ENCODE measurements at places on chromosomes 6 and 20.

DNA sequence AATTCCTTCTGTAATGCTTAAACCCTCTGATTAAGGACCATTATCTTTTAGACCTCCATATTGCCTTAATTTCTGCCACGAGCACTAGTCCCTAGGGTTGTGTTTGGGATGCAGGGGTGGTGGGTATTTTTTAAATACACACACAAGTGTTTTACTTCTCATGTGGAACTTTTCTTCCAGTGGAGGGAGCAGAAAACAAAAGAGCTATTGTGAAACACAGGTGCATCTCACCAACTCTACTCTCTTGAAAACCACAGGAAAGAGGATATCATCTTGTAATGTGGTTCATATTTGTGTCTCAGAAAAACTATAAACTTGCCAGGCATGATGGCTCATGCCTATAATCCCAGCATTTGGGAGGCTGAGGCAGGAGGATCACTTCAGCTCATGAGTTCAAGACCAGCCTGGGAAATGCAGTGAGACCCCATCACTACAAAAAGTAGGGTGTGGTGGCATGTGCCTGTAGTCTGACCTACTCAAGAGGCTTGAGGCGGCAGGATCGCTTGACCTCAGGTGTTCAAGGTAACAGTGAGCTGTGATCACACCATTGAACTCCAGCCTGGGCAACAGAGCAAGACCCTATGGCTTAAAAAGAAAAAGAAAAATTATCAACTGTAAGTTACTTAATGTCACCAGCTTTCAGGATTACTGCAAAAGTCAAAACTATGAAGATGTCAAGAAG lies 37.3 kb downstream of the MRS2 start:
- peaks cover 4% of the 10 kb centered on the region for H3K36me3 ChIP-seq
- no peaks in the 10 kb centered on the region for H3K4me1 ChIP-seq
- no peak overlapping the region for H3K27ac ChIP-seq

GRCh38 chr20:16018881-16019280 lies 554.4 kb downstream of the KIF16B start:
- no peak overlapping the region for H3K4me3 ChIP-seq
- no peaks in the 10 kb centered on the region for H3K27me3 ChIP-seq
- H3K27ac ChIP-seq = no peak overlapping the region
- H3K4me1 ChIP-seq = no peaks in the 10 kb centered on the region
- no peak for DNase-seq

DNA sequence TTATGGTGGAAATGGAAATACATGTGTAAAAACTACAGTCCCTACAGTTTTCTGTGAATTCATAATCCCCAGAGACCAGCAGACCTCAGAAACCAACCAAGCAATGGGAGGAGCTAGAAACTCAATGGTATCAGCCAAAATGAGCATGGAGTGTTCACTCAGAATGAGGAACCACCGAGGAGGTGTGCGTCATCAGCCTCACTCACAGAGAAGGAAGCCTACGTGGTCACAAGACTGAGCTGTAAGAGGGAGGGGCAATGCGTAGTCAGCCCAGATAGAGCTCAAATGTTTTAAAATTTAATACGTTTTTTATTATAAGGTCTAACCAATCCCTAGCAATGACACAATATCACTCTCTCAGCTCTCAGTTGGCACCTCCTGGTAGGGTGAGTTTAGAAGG lies 17.4 kb downstream of the MYLK4 start:
- no peak overlapping the region for H3K4me3 ChIP-seq
- peak overlapping the region; percentile 46 for H3K27ac ChIP-seq
- H3K4me1 ChIP-seq = peaks cover 37% of the 10 kb centered on the region
- no peaks in the 10 kb centered on the region for H3K36me3 ChIP-seq
- no peak for DNase-seq

DNA sequence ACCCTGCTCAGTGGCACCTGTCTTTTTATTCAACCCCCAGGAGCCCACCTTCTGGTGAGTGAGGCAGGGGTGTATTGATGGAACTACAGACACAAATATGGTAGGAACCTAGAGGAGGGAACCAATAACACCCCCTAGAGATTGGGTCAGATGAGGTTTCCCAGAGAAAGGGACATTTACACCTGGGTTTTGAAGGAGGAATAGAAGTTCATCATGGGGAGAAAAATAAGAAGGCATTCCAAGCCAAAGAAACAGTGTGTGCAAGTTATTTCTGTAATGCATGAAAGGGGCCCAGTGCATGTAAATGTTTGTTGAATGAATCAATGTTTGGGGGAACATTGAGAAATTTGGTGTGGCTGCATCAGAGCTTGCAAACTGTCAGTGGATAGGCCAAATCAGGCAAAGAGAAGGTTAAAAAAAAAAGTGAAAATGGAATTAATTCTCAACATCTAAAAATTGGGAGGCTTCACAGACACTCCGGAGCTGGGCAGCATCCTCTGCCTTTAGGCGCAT lies 11.1 kb upstream of the KIAA1755 start:
- H3K4me1 ChIP-seq = peaks cover 16% of the 10 kb centered on the region
- no peaks in the 10 kb centered on the region for H3K27me3 ChIP-seq
- DNase-seq = no peak
- H3K27ac ChIP-seq = peak overlapping the region; percentile 9

DNA sequence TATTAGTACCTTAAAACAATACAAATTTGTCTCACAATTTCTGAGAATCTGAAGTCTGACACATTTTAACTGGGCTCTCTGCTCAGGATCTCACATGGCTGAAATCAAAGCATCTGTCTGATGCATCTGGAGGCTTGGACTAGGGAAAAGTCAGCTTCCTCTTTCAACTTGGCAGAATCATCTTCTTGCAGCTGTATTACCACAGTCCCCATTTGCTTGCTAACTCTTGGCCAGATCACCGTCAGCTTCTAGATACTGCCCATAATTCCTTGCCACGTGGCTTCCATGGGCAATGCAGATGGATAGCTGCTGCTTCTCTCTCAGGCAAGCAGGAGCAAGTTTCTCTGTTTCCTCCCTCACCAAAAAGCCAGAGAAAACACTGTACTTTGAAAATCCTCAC lies 1106.4 kb upstream of the CITED2 start:
- no peaks in the 10 kb centered on the region for H3K36me3 ChIP-seq
- no peak for DNase-seq
- no peaks in the 10 kb centered on the region for H3K27me3 ChIP-seq
- peaks cover 10% of the 10 kb centered on the region for H3K4me1 ChIP-seq
- H3K4me3 ChIP-seq = no peak overlapping the region

DNA sequence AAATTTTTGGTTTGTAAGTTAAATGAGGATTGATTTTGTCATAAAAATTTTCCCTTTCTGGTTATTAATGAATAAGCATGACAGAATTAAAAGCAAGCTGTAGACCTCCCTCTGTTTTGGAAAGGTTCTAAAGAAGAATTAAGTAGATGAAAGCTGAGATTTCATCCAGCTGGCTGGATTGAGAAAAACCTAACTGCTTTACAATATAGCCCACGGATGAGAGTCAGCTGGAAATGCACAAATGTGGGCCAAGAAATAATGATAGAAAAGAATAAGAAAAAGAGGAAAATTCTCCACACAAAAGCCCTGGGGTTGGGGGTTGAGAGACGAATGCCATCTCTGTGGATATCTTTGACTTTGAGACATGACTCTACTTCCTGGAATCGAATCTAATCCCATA lies 631.6 kb downstream of the HDGFL1 start:
- no peaks in the 10 kb centered on the region for H3K36me3 ChIP-seq
- H3K4me1 ChIP-seq = no peaks in the 10 kb centered on the region
- H3K27me3 ChIP-seq = no peaks in the 10 kb centered on the region
- H3K27ac ChIP-seq = no peak overlapping the region

DNA sequence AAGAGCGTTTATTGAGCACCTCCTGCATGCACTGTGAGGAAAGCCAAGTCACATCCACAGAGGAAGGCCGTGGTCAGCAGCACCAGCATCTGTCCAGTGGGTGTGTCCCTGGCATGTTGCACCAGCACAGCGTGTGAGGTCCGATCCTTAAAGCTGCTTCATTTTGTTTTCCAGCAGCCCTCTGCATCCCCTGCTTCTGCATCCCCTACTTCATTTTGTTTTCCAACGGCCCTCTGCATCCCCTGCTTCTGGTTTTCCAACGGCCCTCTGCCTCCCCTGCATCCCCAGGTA lies 147.8 kb downstream of the SYCP2 start:
- no peak for DNase-seq
- H3K27me3 ChIP-seq = peaks cover 24% of the 10 kb centered on the region
- H3K36me3 ChIP-seq = no peaks in the 10 kb centered on the region
- H3K4me3 ChIP-seq = no peak overlapping the region
- H3K27ac ChIP-seq = no peak overlapping the region

- no peak for DNase-seq
- H3K27me3 ChIP-seq = no peaks in the 10 kb centered on the region
- H3K27ac ChIP-seq = no peak overlapping the region
- no peak overlapping the region for H3K4me3 ChIP-seq
- H3K4me1 ChIP-seq = no peaks in the 10 kb centered on the region
These were observed 928.3 kb upstream of the FLRT3 start for GRCh38 chr20:15265581-15266309.

DNA sequence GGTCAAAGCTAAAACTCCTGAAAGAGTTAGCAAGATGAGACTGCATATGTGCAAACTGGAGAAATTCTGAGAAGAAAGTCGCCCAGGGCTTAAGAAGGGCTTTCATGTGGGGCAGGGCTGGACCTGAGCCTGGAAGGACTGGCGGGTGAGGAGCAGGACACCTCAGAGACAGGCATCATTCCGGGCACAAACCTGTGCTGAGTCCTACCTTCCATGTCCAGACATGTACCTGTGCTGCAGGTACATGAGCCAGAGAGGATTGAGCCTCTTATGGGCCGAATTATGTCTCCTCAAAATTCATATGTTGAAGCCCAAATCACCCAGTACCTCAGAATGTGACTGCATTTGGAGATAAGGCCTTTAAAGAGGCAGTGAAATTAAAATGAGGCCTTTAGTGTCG lies 171.0 kb downstream of the QRSL1 start:
- H3K27me3 ChIP-seq = no peaks in the 10 kb centered on the region
- no peak for DNase-seq
- no peaks in the 10 kb centered on the region for H3K4me1 ChIP-seq
- H3K27ac ChIP-seq = no peak overlapping the region

DNA sequence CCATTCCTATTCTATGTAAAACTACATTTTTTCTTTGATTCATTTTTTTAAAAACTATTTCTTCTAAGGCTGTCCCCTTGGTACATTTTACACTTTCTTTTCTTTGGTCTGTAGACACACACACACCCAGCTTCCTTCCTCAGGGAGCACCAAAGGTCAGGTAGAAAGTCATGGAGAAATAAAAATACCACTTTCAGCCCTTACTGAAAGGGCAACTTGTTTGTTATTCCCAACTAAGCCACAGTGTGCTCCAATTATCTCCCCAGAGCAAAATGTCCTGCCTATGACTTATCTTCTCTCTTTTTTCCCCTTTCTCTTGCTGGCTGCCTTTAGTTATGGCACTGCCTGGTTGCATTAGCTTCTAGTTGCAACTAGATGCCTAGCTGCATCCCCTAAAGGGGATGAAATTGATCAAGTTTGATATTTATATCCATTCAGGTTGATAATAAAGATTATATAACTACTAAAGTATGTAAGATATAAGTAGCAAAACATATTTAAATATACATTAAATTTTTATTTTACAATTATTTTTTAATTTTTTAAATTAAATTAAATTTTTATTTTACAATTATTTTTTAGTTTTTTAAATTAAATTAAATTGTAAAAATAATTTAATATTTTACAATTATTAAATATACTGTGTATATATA lies 21.6 kb upstream of the LRRC1 start:
- no peak for DNase-seq
- no peak overlapping the region for H3K4me3 ChIP-seq
- no peak overlapping the region for H3K27ac ChIP-seq
- no peaks in the 10 kb centered on the region for H3K27me3 ChIP-seq
- no peaks in the 10 kb centered on the region for H3K4me1 ChIP-seq
- no peaks in the 10 kb centered on the region for H3K36me3 ChIP-seq

- no peak overlapping the region for H3K27ac ChIP-seq
- peaks cover under 1% of the 10 kb centered on the region for H3K36me3 ChIP-seq
- H3K27me3 ChIP-seq = no peaks in the 10 kb centered on the region
- no peak for DNase-seq
These were observed 15.0 kb downstream of the FITM2 start for GRCh38 chr20:44296011-44296410.

GRCh38 chr6:33696548-33697518 lies 14.7 kb downstream of the UQCC2 start:
- no peaks in the 10 kb centered on the region for H3K27me3 ChIP-seq
- no peak overlapping the region for H3K4me3 ChIP-seq

GRCh38 chr6:41713650-41714291 lies 21.6 kb downstream of the TFEB start:
- peaks cover 85% of the 10 kb centered on the region for H3K4me1 ChIP-seq
- H3K36me3 ChIP-seq = no peaks in the 10 kb centered on the region
- H3K4me3 ChIP-seq = no peak overlapping the region
- no peaks in the 10 kb centered on the region for H3K27me3 ChIP-seq

- DNase-seq = no peak
- no peaks in the 10 kb centered on the region for H3K27me3 ChIP-seq
- peaks cover 12% of the 10 kb centered on the region for H3K4me1 ChIP-seq
- no peaks in the 10 kb centered on the region for H3K36me3 ChIP-seq
These were observed 10.7 kb upstream of the UQCC2 start for GRCh38 chr6:33722103-33722623.

GRCh38 chr6:160300076-160300695 lies 41.6 kb upstream of the SLC22A2 start:
- no peaks in the 10 kb centered on the region for H3K27me3 ChIP-seq
- H3K4me1 ChIP-seq = peaks cover 3% of the 10 kb centered on the region
- H3K36me3 ChIP-seq = no peaks in the 10 kb centered on the region
- no peak overlapping the region for H3K27ac ChIP-seq
- no peak overlapping the region for H3K4me3 ChIP-seq

GRCh38 chr6:20946022-20946421 lies 411.8 kb downstream of the CDKAL1 start:
- H3K36me3 ChIP-seq = no peaks in the 10 kb centered on the region
- no peaks in the 10 kb centered on the region for H3K4me1 ChIP-seq
- H3K4me3 ChIP-seq = no peak overlapping the region
- H3K27ac ChIP-seq = no peak overlapping the region

- peaks cover 12% of the 10 kb centered on the region for H3K4me1 ChIP-seq
- no peaks in the 10 kb centered on the region for H3K27me3 ChIP-seq
- no peak for DNase-seq
These were observed 4.5 kb downstream of the RPS21 start for GRCh38 chr20:62391165-62392076.

- H3K4me1 ChIP-seq = peaks cover 5% of the 10 kb centered on the region
- no peak overlapping the region for H3K4me3 ChIP-seq
- H3K27me3 ChIP-seq = no peaks in the 10 kb centered on the region
- H3K36me3 ChIP-seq = no peaks in the 10 kb centered on the region
- DNase-seq = no peak
These were observed 1358.6 kb upstream of the GJE1 start for GRCh38 chr6:140774080-140774505.

GRCh38 chr6:49001856-49002541 lies 461.1 kb downstream of the MMUT start:
- no peak for DNase-seq
- peaks cover 24% of the 10 kb centered on the region for H3K4me1 ChIP-seq
- no peak overlapping the region for H3K27ac ChIP-seq
- no peaks in the 10 kb centered on the region for H3K36me3 ChIP-seq

GRCh38 chr6:138559143-138559542 lies 59.8 kb upstream of the NHSL1 start:
- peaks cover 12% of the 10 kb centered on the region for H3K4me1 ChIP-seq
- no peak overlapping the region for H3K4me3 ChIP-seq
- DNase-seq = no peak
- no peaks in the 10 kb centered on the region for H3K36me3 ChIP-seq
- no peak overlapping the region for H3K27ac ChIP-seq
- H3K27me3 ChIP-seq = no peaks in the 10 kb centered on the region
